Stimulated activated CD4-positive, alpha-beta T cell treated with anti-CD3 and anti-CD28 coated beads, Interleukin-1b, Interleukin-23, amount 100 ng/mL, for 4 hours (primary cell): ENCODE measurements at places on chromosomes 13 and 19.

DNA sequence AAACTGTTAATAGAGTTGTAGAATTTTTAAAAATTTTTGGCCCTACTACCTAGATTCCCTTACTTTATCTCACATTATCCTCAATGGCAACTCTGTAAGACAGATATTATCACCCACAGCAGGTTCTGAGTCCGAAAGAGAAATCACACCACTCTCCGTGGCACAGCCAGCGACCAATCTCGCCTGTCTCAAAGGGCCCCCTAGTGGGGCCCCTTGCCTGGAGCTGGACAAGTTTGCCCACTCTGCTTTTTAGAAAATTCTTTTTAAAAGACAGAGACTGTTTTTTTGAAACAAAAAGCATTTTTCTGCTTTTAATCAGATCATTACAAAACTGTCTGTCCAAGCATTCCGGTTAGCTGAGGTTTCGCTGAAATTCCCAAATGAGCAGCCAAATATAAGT, 21.7 kb downstream of the PHF11 start:
- DNase-seq, result no peak

GRCh38 chr13:21053231-21053630, 8.2 kb downstream of the LATS2 start:
- no peak for DNase-seq

GRCh38 chr13:44523146-44524015, 52.7 kb downstream of the TSC22D1 start:
- DNase-seq, result no peak

DNA sequence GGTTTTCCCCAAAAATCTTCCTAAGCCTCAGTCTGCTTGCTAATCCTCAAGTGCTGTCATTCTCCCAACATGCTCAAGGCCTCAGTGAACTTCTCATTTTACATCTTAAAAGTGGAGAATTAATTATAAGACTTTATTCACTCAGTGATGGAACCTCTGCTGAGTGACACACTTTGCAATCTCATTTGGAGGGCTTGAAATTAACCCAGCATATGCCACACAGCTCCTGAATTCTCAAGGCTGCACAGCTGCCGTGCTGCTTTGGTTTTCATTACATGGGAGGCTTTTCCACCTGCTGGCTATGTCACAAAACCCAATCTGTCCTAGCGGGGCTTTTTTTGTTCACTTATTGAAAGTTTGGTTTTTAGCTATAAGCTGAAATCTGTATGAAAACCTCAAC, 28.3 kb upstream of the SERPINE3 start:
- no peak for DNase-seq

- DNase-seq, result no peak
These were observed 6.4 kb downstream of the ZNF562 start for GRCh38 chr19:9668544-9668943.

DNA sequence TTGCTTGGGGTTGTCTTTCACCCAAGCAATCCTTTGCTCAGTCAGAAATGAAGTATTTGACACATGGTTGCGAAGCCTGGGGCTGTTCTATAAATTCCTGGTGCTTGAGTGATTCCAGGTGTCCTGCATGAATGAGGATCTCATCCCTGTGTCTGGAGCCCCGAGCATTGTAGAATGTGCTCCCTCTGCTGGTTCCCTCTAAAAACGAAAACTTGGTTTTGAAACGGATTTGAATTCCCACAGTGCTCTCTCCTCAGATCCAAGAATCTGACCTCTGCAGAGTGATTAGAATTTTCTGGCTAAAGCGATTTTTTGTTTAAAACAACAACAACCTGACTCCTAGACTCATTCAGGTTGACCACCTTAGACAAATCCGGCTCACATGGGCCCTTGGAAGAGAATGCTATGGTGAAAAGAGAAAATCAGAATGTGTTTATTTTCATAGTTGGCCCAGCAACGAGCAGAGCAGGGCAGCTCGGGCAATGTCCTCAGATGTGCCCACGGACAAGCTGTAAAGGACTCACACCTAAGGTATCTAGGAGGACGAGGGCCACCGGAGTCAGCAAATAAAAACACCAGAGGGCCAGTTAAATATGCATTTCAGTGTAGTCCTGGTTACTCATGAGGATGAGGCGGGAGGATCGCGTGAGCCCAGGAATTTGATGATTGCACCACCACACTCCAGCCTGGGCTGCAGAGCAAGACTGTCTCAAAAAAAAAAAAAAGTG, 8.7 kb upstream of the ATP12A start:
- DNase-seq, result no peak

- DNase-seq, result no peak
These were observed 348.0 kb downstream of the TEX29 start for GRCh38 chr13:111668451-111668850.

DNA sequence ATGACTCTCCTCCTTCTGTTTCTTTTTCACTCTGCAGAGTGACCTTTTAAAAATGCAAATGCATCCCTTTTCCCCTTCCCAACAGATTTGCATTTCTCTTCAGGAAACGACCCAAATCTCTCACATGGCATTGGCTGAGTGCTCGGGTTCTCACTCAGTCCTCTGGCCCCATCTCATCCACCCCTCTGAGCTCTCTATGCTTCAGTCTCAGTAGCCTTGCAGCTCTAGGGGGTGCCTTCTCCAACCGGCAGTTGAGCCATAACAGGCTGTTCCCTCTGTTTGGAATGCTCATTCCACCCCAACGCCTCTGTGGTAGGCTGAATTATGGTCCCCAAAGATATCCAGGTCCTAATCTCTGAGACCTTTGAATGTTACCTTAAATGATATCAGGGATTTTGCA, 78.2 kb downstream of the AKAP11 start:
- DNase-seq, result no peak

DNA sequence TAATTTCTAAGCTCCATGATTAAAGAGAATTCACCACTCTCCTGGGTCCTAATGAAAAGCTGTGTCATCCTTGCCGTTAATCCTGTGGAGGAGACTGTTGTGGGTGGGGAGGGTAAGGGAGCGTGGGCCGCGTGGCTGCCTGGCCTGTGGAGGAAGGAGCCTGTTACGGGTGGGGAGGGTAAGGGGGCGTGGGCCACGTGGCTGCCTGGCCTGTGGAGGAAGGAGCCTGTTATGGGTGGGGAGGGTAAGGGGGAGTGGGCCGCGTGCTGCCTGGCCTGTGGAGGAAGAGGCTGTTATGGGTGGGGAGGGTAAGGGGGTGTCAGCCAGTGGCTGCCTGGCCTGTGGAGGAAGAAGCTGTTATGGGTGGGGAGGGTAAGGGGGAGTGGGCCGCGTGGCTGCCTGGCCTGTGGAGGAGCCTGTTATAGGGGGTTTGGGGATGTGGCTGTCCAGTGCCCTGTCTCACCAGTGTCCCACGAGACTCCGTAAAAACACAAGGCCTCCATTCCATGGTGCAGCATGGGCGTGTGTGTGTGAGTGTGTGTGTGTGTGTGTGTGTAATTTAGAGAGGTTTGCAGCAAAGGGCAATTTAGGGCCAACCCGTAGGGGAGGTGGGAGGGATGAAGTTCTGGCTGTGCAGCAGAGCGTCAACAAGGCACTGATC, 15.6 kb upstream of the DCUN1D2 start:
- DNase-seq, result no peak

DNA sequence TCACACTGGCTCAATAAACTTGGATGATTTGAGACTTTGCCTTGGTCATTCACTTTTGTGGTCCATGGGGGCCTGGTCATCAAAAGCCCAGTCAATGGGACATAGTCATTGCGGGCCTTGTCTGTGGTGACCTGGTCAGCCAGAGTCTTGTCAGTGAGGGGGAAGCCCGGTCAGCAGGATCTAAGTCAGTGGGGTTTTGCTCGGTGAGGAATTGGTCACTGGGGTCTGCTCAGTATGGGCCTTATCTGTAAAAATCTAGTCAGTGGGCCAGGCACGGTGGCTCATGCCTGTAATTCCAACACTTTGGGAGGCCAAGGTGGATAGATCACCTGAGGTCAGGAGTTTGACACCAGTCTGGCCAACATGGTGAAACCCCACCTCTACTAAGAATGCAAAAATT, 63.7 kb upstream of the TPM4 start:
- DNase-seq, result no peak

GRCh38 chr13:112252804-112253590, 123.2 kb upstream of the SPACA7 start:
- no peak for DNase-seq

DNA sequence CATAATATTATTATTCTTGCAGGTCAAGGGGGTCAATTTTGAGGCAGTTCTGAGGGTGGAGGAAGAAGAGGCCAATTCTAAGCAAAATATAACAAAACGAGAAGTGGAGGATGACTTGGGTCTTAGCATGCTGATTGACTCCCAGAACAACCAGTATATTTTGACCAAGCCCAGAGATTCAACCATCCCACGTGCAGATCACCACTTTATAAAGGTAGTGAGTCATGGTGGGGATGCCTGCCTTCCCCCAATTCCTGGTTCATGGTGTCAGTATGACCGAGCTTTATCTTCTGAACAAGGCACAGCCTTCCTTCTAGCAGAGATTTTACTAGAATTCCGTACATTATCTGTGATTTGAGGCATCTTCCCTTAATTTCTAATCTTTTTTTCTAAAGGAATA, 9.4 kb upstream of the DCUN1D2 start:
- no peak for DNase-seq

DNA sequence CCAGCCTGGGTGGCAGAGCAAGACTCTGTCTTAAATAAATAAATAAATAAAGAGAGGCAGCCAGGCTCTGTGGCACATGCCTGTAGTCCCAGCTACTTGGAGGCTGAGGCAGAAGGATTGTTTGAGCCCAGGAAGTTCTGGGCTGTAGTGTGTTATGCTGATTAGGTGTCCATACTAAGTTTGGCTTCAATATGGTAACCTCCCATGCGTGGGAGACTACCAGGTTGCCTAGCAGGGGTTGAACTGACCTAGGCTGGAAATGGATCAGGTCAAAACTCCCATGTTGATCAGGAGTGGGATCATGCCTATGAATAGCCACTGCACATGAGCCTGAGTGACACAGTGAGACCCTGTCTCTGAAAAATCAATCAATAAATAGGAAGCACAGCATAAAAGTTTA, 4.0 kb upstream of the SNRNP70 start:
- DNase-seq, result no peak

DNA sequence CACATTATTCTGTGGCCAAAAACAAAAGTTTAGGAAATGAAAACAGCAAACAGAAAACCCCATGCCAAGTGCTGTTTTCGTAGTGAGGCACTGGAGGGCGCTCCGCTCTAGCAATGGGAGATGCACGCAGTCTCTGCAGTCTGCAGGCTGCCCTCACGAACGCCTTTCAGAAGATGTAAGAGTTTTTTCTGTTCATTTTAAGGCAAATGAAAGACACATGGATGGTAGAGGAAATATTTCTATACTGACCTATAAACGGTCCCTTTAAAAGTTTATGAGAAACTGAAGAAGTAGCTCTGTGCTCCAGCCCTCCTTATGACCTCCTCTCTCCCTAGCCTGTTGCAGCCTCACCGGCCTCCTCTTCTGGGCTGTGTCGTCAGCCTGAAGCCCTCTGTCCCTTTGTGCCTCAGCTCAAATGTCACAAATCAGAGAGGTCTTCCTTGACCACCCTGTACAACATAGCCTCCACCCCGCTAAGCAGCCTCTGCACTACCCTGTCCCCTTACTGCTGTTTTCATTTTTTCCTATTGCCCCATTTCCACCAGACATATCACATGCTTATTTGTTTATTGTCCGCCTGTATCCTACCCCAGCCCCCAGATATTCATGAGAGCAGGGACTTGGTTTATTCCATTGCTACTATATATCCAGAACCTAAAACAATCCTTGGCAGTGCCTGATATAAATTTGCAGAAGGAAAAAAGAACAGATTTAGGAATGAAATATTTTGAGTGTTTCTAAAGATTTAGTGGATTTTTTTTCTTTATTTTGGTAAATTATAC, 116.4 kb downstream of the TM9SF2 start:
- DNase-seq, result no peak
